ENCODE measurements at places on chromosomes 12 and 14.

DNA sequence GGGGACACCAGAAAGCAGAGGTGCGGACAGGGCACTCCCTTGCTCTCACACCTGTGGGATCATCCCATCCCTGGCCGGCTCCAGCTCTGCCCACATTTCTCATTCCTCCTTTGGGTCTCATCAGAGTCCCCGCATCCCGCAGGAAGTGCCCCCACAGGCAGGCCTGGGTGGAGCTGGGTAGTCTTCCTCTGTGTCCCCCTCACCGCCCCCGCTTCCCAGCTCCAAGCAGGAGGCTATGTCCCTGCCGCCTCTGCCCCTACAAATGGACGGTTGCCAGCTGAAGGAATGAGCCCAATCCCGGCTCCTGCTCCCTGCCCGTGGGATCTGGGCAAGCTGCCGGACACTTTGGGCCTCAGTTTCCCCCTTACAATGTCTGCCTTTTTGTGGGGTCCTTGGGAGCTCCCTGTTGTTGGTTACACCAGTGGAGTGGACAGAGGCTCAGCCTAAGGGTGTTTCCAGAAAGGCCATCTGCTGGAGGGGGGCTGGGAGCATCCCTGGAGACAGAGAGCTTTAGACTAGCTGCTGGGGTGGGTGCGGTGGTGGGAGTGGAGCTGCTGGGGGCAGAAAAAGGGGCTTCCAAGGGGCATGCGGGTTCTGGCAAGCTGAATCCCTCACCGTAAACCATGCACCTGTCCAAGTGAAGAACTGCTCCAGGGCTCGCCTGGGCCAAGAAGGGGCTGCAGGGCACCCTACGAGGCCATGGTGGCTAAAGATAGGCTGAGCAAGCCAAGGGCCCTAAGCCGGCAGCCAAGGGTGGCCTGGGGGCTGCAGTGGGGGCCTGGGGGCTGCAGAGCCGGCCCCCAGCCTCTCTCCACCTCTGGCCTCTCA is 7.9 kb upstream of the GPR132 start:
- no peak for DNase-seq

GRCh38 chr14:50599700-50600444 is 39.9 kb downstream of the ATL1 start:
- DNase-seq, result no peak

- DNase-seq, result no peak
Observed at GRCh38 chr12:100382338-100382737, 25.5 kb downstream of the SLC17A8 start.

- DNase-seq, result no peak
Observed at GRCh38 chr14:76920331-76921087, 94.3 kb downstream of the LRRC74A start.

- DNase-seq, result no peak
Observed at GRCh38 chr12:108348842-108349241, 9.7 kb upstream of the CMKLR1 start.

DNA sequence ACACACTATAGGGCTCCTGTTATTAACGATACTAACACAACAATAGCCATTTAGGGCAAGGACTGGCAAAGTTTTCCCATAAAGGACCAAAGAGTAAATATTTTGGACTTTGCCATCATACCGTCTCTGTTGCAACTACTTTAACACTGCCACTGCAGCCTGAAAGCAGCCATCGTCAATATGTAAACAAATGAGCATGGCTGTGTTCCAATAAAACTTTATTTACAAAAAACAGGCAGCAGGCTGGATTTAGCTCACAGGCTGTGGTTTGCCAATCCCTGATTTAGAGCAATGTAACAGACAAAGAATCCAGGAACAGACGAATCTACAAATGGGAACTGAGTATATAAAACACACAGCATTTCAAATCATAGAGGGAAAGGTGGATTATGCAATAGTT is 84.1 kb downstream of the FRMD6 start:
- DNase-seq, result no peak

- DNase-seq, result no peak
Observed at GRCh38 chr14:59277659-59278058, 89.2 kb downstream of the DAAM1 start.

DNA sequence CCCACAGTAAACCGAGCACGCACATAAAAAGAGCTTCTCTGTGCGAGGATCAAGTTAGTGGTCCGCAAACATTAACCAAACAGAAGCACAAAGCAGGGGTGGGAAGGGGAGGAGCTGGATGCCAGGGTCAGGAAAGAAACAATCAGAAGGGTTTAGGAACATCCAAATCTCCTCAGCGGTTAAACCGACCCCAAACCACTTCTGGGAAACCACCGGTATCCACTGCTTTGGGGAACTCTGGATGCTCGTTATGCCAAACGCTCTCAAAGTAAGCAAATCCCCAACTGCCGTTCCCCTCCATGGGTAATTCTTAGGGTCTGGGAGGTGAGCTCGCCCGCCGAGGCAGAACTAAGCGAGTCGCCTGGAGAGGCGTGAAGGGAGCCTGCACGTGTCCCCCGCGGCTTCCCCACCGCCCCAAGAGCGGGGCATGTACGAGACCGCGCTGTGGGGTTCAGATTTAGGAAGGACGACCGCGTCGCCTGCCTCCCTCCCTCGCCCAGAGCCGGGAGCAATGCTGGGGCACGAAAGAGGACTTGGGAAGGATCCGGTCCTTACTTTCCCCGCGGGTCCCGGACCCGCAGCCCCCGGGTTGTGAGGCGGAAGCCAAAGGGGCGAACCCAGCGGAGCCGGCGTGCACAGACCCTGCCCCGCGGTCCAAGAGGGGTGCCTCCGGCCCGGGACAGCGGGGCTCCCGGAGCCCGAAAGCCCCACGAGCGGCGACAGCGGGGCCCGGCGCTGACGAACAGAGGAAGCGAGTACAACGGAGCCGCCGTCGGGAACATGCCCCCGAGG is 711 bp downstream of the SBNO1 start:
- no peak for DNase-seq

DNA sequence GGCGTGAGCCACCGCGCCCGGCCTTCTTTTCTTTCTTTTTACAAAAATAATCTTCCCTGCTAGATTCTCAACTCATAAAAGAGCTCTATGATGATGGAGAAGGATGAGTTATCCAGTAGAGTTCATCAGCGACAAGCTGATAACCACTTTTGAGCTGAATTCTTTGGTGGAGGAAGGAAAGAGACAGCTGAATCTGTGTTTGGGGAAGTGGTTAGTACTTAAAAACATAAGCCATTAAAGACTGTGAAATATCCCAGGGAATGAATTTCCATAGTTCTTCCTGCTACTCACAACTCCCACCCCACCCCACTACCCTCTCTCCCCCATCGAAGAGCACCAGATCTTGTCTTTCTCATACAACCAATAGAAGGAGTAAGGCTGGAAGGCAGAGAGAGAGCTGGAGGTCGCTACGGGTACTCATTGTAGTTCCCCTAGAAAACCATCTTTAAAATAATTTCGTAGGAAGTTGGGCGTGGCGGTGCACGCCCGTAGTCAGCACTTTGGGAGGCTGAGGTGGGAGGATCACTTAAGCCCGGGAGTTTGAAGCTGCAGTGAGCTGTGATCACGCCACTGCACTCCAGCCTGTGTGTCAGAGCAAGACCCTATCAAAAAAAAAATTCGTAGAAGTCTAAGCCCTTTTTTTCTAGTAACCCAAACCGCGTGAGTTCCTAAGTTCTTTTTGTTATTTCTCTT is 647 bp upstream of the ESPL1 start:
- peak; percentile 20 for DNase-seq

- no peak for DNase-seq
Observed at GRCh38 chr12:34606749-34607519, 584.6 kb downstream of the ALG10 start.

- DNase-seq, result no peak
Observed at GRCh38 chr12:27468241-27468640, 21.7 kb downstream of the SMCO2 start.

DNA sequence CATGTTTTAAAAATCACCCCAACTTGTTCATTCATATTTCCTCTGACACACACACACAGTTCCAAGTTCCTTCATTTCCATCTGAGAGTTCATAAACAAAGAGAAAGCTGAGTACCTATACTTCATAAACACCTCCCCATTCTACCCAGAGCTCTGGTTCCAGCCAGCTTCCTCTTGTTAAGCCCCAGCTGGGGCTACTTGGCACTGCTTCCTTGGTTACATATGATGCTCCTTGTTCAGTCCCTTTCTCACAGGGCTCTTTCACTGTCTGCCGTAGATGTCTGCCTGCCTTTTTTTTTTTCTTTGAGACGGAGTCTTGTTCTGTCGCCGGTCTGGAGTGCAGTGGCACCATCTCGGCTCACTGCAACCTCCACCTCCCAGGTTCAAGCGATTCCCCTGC is 77.5 kb downstream of the COX16 start:
- no peak for DNase-seq

- no peak for DNase-seq
Observed at GRCh38 chr14:99808515-99808914, 15.3 kb downstream of the EML1 start.
